ENCODE measurements at places on chromosomes 1 and 21.

GRCh38 chr1:117613969-117614729, 8.3 kb downstream of the TENT5C start:
- no peak for DNase-seq

GRCh38 chr1:30005972-30006619, 717.3 kb downstream of the MATN1 start:
- no peak for DNase-seq

- no peak for DNase-seq
Observed at GRCh38 chr1:145711213-145711651, 4.1 kb upstream of the PDZK1 start.

DNA sequence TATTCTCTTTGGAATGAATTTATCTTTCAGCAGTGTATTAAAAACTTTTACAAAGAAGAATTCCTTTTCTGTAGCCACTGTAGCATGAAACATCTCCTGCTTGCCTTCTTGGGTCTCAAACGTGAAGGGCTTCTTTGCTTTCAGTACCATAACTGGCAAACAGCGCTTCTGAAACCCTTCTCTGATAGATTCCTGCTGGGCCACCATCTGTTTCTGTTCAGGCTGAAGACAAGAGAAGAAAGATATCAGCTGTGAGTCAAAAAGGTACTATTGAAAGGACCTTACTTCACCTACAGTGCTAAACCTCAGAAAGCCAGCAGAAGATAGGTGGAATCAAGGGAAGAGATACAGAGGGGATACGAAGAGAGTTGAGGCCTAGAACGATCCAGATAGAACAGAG, 10.5 kb downstream of the AIM2 start:
- no peak for DNase-seq

Data from activated T-helper 9 cell treated with anti-CD3 and anti-CD28 coated beads, Interleukin-2, amount 50 U/mL, for 16 hours (primary cell).